ENCODE measurements at places on chromosomes 6 and 20. TPM values are rescaled to one million over a fixed set of nuclear protein-coding genes. Genes with fewer than 3 reads are reported as not detected.

The QKI gene
- 290 TPM for total RNA-seq

The RPL10A gene
- 1,177 TPM for total RNA-seq

The PTCRA gene
- not detected for total RNA-seq

The RRAGD gene
- total RNA-seq = 4.5 TPM

The MEP1A gene
- not detected for total RNA-seq

The NKAPL gene
- total RNA-seq = not detected

The KCNQ5 gene
- total RNA-seq = 5.5 TPM

The PCSK2 gene
- total RNA-seq = not detected
